ENCODE measurements at places on chromosomes 16 and 17.

DNA sequence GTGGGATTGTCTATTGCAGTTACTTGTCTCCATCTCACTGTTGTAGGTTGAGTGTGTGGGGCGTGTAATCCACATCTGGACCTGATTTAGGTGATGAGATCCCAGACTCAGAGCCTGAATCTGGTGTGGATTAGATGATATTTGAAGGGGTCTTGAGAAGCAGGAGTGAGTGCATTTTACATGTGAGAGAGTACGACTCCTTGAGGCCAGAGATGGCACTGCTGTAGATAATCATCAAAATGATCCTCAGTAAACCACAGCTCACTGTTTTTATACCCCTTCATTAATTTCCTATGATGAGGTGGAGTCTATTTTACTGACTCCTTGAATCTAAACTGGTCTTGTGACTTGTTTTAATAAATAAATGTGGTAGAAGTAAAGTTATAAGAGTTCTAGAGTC is 732.5 kb downstream of the KCNJ2 start:
- H3K27me3 ChIP-seq: no peaks in the 10 kb centered on the region
- no peak overlapping the region for H3K4me3 ChIP-seq
- H3K36me3 ChIP-seq: no peaks in the 10 kb centered on the region
- H3K27ac ChIP-seq: no peak overlapping the region

- no peaks in the 10 kb centered on the region for H3K4me1 ChIP-seq
- no peak overlapping the region for H3K27ac ChIP-seq
Observed at GRCh38 chr17:57226793-57227192, 29.5 kb upstream of the MSI2 start.

DNA sequence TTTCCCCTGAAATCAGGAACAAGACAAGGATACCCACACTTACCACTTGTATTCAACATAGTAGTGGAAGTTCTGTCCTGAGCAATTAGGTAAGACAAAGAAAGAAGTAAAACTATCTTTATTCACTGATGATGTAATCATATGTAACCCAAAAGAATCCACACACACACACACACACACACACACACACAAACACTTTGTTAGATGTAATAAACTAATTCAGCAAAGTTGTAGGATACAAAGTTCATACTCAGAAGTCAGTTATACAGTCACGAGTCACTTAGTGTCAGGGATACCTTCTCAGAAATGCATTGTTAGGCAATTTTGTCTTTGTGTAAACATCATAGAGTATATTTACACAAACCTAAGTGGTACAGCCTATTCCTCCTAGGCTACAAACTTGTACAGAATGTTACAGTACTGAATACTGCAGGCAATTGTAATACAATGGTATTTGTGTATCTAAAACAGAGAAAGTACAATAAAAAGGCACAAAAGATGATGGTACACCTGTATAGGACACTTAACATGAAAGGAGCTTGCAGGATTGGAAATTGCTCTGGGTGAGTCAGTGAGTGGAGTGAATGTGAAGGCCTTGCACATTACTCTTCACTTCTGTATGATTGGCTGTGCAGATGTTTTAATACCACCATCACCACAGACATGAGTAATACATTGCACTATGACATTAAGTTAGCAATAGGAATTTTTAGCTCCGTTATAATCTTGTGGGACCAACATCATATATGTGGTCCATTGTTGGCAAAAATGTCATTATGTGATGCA is 370.1 kb downstream of the ZFHX3 start:
- H3K4me3 ChIP-seq: no peak overlapping the region
- no peak for DNase-seq
- no peaks in the 10 kb centered on the region for H3K36me3 ChIP-seq
- no peak overlapping the region for H3K27ac ChIP-seq
- no peaks in the 10 kb centered on the region for H3K4me1 ChIP-seq

DNA sequence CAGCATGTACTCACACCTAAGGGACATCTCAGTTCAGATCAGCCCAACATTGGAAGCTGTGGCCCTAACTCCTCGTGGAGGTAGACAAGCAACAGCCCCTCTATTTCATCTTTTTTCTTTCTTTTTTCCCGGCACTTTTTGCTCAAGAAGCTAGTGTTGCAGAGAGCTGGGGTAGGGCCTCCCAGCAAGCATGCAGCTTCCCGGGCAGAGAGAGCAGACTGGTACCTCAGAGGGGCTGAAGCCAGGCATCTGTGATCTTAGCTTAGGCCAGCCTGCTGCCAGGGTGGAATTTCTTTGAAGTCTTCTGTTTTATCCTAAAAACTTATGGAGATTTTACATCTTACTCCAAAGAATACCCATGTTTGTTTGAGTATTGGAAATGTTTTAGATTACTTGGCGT is 195.4 kb downstream of the C16orf95 start:
- H3K27me3 ChIP-seq: peaks cover 18% of the 10 kb centered on the region
- no peak overlapping the region for H3K27ac ChIP-seq
- no peak overlapping the region for H3K4me3 ChIP-seq
- no peak for DNase-seq
- no peaks in the 10 kb centered on the region for H3K4me1 ChIP-seq

DNA sequence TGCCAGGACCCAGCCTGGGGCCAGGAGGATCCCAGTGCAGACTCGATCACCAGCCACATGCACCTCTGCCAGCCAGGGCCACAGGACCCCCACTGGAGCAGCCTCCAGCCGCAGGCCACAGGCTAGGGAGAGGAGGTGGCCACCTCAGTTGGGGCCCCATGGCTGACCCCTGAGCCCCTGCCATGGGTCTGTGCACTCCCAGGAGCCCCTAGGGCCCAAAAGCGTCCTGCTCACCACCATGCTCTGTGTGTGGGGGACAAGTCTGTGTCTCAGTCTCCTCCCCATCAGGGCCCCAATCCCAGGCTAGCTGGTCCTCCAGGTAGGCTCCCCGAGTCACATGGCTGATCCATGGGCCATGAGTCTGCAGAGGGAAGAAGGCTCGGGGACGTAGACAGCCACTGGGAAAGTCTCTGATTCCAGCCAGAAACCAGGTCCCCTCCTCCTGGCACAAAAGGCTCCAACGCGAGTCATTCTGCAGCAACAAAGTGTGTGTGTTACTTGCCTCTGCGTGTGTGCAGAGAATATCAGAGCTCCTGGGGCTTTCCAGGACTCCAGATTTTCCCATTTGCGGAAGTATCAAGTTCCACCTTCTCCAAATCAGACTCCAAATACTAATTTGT is 6.1 kb upstream of the PRSS8 start:
- H3K27ac ChIP-seq: peak overlapping the region; percentile 78
- no peaks in the 10 kb centered on the region for H3K27me3 ChIP-seq
- peaks cover 35% of the 10 kb centered on the region for H3K4me1 ChIP-seq
- peak overlapping the region; percentile 70 for H3K4me3 ChIP-seq

GRCh38 chr17:22410136-22410535 is 717.8 kb downstream of the KCNJ18 start:
- no peak overlapping the region for H3K27ac ChIP-seq
- no peaks in the 10 kb centered on the region for H3K27me3 ChIP-seq
- DNase-seq: no peak

GRCh38 chr16:19328364-19328763 is 42.8 kb downstream of the CLEC19A start:
- H3K27ac ChIP-seq: no peak overlapping the region
- no peaks in the 10 kb centered on the region for H3K4me1 ChIP-seq
- peaks cover 3% of the 10 kb centered on the region for H3K27me3 ChIP-seq
- no peaks in the 10 kb centered on the region for H3K36me3 ChIP-seq
- no peak overlapping the region for H3K4me3 ChIP-seq
- no peak for DNase-seq

DNA sequence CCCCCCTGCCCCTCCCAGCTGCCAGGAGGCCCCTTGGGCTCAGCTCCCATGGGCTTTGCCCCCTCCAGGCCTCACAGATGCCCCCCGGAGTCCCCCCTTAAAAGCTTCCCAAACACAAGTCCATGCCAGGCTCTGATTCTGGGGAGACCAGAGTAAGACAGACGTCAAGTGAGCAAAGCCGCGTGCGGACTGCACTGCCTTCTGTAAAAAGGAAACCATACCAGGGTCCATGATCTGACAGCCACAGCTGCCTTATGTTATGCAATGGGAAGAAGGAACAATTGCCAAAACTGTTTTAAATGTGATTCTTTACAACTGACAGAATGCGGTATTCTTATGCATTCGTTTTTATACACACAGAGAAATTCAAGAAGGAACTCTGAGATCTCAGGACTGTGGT is 17.9 kb upstream of the HEXD start:
- H3K36me3 ChIP-seq: peaks cover 19% of the 10 kb centered on the region
- DNase-seq: peak; percentile 48
- peak overlapping the region; percentile 66 for H3K27ac ChIP-seq
- H3K4me3 ChIP-seq: peak overlapping the region; percentile 22
- H3K27me3 ChIP-seq: no peaks in the 10 kb centered on the region
- peaks cover 30% of the 10 kb centered on the region for H3K4me1 ChIP-seq
